ENCODE measurements at places on chromosomes 6 and 20.

DNA sequence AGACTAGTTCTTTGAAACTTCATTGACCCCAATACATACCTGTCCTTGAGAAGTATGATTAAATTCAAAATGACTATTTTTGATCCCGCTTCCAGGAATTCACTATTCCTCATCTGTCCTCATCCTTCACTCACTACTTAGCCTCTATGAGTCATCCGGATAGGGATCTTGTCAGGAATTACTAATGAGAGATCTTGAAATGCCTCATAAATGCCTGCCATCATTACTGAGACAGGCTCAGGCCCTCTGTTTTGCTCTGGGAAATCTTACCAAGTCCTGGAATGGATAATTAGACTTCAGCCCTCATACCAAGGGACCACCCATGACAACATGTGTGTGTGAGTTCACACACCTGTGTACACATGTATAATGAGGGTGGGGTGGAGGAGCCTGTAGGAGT lies 2.8 kb upstream of the CYP24A1 start:
- no peak for DNase-seq

DNA sequence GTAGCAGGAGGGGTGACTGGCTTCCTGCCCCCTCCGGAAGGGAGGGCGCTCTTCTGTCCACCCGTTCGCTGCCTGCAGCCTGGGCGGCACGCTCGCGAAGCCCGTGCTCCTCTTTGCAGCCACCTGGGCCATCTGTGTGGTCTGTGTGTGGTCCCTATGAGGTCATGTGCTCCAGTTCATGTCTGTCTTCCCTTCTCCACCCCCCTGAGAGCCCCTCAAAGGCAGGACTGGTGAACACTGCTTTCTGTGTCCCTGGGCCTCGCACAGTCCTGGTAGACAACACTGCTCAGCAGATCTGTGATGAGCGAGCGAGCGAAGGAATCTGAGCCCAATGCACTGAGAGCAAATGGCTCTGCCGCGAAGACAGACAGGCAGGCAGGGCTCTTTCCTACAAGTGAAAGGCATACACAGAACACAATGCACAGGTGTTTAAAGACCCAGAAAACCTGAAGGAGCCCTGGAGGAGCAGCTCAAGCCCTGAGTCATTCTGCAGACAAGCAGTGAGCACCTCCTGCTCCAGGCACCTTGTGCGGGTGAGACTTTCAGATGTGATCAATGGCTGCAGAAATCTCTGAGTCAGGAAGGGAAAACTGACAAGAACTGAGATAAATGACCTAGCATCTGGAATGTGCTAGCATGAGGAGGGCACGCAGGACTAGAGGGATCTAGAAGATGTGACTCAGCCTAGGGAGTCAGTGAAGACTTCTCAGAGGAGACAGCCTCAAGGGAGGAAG lies 27.1 kb downstream of the PPP1R3G start:
- DNase-seq = no peak

- DNase-seq = peak; percentile 38
Observed at GRCh38 chr6:5025911-5026819, 22.3 kb upstream of the RPP40 start.

DNA sequence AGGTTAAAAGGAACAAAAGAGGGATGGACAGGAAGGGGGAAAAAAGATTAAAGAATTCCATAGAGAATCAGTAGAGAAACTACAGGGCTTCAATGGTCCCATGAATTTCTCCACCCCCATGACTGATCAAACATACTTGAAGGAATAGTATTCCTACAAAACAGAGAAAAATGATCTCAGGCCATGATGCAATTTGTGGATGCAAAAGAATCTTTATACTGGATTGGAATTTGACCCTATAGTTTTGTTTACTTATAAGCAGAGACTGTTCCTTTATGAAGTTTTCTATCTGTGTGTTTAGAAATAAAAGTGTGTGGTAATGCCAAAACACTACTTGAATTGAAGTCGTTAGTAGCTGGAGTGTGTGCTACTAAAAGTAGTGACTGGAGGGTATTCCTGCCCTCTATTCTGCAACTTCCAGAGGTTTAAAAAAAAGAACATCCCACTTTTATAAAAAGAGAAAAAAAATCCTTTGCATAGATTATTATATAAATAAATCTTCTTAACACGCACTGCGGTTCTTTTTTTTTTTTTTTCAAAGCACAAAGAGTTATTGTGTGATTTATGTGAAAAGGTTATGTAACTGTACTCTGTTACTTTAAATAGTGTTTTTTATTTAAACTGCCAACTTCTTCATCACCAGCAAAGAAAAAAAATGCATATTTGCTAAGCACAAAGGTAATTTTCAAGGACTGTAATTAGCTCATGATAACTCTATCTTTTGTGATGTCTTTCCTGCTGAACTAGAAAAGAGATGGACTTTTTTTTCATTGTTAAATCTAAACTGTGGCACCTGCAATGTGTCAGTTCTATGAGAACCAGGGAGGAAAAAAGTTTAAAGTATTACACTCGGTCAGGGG lies 214.5 kb upstream of the CITED2 start:
- no peak for DNase-seq

GRCh38 chr6:8180327-8181159 lies 78.2 kb upstream of the EEF1E1 start:
- no peak for DNase-seq

- DNase-seq = no peak
Observed at GRCh38 chr20:40016392-40016791, 672.6 kb downstream of the MAFB start.

- peak; percentile 85 for DNase-seq
Observed at GRCh38 chr6:156564127-156564806, 212.9 kb upstream of the ARID1B start.
